Fibroblast of skin of right biceps (primary cell): ENCODE measurements at places on chromosomes 12 and 14.

GRCh38 chr14:76509311-76509710 is 133.4 kb downstream of the ESRRB start:
- DNase-seq: no peak

DNA sequence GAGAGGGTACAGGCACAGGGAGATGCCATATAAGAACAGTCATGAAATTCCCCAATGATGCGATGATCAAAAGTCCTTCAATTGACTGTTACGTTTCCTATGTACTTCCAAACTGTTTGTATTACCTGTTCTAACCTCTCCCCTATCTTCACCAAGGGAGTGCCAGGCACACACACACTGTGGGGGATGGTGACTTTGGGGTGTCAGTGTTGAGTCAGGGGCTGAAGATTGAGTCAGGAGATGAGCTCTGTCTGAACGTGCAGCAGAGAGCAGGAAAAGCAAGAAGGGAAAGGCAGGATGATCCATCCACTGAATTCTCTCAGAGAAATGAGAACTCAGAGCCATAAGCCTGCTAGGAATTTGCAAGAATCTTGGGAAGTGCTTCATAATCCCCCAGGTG is 153.4 kb downstream of the EFCAB11 start:
- peak; percentile 65 for DNase-seq

GRCh38 chr14:77580477-77580876 is 36.0 kb downstream of the SPTLC2 start:
- DNase-seq: no peak

DNA sequence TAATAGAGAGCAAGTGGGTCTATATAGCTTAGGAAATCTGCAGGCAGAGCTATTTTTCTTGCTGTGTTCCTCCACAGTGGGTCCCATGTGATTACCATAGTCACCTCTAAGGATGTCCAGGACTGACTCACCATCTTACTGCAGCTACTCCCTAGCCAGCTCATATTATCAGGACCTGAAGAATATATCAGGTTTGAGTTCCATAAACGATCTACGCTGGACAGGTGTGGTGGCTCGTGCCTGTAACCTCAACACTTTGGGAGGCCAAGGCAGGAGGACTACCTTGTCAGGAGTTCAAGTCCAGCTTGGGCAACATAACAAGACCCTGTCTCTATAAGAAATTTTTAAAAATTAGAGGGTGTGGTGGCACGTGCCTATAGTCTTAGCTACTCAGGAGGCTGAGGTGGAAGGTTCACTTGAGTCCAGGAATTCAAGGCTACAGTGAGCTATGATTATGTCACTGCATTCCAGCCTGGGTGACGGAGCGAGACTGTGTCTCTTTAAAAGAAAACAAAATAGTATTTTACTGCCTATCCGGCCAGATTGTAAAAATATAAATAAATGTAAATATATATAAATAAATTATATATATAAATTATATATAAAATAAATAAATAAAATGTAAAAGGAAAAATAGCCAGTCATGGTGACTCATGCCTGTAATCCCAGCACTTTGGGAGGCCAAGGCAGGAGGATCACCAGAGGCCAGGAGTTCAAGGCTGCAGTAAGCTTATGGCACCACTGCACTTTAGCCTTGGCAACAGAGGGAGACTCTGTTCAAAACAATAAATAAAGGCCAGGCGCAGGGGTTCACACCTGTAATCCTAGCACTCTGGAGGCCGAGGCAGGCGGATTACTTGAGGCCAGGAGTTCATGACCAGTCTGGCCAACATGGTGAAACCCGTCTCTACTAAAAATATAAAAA is 6.9 kb upstream of the SPRYD4 start:
- peak; percentile 11 for DNase-seq

- DNase-seq: no peak
Measured at GRCh38 chr14:22131749-22132476, 457.1 kb downstream of the DAD1 start.

DNA sequence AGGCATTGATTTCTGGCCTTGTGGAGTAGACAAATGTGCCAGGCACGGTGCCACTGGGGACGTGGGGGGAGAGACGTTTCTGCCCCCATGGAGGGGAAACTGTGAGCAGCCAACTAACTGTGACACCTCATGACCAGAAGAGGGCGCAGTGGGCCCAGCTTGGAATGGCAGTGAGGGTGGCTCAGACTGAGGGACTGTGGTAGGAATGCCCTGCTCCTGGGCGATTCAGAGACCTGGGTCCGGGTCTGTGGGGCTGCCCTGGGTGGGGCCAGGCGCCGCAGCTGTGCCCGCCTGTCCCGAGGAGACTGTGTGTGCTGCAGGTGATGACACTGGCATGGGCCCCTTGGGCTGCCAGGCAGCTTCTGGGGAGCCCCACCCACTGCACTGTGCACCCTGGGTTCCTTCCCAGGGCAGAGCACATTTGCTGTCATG is 60.6 kb downstream of the SLC25A47 start:
- DNase-seq: peak; percentile 58

- no peak for DNase-seq
Measured at GRCh38 chr14:99688629-99689028, 4.5 kb downstream of the CYP46A1 start.

DNA sequence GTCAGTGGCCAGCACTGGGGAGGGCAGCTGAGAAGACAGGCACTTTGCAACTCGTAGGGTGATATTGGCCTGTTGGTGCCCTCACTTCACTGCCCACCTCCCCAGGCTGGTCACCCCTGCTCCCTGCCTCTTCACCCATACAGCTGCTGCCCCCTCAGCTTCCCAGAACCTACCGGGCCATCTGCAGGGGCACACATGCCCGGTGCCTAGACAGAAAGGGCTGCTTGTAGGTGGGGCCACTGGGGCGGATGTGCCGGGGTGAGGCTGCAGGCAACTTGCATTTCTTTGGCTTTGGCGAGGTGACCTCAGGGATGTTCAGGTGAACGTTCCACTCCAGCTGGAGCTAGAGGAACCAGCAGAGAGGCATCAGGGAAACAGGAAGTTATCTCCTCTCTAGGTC is 17.2 kb downstream of the FAM186B start:
- DNase-seq: no peak

GRCh38 chr14:64465831-64466554 is 694 bp downstream of the AKAP5 start:
- DNase-seq: peak; percentile 65

- DNase-seq: peak; percentile 49
Measured at GRCh38 chr12:110200124-110200417, 75.9 kb downstream of the IFT81 start.

- DNase-seq: no peak
Measured at GRCh38 chr12:80200414-80200813, 101.1 kb downstream of the OTOGL start.

- peak; percentile 57 for DNase-seq
Measured at GRCh38 chr12:26271024-26271423, 75.7 kb downstream of the SSPN start.

DNA sequence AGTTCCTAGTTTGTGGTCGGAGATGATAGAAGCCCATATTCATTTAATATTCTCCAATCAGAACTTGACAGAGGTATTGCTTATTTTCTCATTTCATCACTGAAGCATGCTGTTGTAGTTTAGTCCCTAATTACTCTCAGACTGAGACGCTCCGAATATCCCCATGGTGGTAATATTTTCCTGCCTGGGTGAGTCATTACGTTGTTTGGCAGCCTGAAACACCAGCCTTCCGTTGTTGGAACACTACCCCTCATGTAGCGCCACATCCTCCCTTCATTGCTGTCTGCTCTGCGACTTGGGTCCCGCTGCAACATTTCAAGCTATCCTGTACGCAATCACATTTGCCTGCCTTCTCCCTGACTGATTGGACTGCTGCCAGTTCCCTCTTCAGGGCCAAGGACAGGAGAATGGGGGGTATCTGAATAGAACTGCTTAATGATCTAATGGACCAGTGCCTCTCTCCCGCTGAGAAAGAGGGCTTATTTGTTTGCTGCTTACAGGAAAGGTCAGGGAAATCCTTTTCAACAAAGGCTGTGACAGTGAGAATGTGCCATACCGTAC is 369.1 kb downstream of the NPAS3 start:
- DNase-seq: peak; percentile 94

GRCh38 chr14:63051992-63052391 is 6.7 kb upstream of the KCNH5 start:
- no peak for DNase-seq

GRCh38 chr12:97246368-97246767 is 216.2 kb upstream of the RMST start:
- no peak for DNase-seq

DNA sequence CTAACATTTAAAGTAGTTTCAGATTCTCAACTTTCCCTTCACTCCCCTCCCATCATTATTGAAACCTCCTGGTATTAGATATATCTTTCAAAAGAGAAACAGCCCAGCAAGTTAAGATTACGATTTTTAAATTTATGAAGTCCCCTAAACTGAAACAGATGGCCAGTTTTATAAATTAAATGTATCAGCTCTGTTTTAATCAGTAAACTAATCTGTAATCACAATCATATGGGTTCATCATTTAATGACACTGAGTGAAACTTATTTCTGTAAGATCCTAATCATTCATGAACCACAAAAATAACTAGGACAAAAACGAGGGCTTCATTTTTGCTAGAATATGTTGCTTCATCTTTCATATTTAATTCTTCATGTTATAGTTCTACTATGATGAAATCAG is 137.8 kb downstream of the EPS8 start:
- peak; percentile 19 for DNase-seq

- DNase-seq: no peak
Measured at GRCh38 chr14:35319509-35319908, 27.3 kb downstream of the PSMA6 start.

DNA sequence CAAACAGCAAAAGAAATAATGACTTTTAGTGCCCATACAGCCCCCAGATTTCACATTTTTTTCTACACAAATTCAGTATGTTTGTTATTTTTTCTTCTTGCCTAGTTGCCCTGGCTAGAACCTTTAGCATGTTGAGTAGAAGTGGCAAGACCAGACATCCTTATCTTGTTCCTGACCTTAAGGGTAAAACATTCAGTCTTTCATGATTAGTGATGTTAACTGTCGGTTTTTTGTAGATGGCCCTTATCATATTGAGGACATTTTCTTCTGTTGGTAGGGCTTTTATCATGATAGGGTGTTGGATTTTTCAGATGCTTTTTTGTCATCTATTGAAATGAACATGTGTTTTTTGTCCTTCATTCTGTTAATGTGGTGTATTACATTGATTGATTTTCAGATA is 17.1 kb downstream of the IRAK3 start:
- no peak for DNase-seq

DNA sequence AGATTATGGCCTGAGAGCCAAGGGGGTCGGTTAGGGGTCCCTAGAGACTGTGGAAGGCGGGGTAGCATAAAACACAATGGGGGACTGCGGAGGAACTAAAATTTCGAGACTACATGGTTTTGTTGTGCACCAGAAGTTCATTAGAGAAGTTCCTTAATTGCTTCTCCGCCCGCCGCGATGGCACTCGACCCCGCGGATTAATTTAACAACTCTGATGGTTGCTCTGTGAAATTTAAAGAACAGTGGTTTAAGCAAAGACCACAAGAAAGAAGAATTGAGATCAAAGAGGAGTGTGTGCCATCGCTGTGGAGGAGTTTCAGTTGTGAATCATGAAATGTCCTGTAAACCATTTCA is 1.4 kb upstream of the CCDC88C start:
- DNase-seq: no peak
